NCI-H2029 treated with DMSO at 0.1 percent for 48 hours (cell line): ENCODE measurements at places on chromosomes 3 and 15.

DNA sequence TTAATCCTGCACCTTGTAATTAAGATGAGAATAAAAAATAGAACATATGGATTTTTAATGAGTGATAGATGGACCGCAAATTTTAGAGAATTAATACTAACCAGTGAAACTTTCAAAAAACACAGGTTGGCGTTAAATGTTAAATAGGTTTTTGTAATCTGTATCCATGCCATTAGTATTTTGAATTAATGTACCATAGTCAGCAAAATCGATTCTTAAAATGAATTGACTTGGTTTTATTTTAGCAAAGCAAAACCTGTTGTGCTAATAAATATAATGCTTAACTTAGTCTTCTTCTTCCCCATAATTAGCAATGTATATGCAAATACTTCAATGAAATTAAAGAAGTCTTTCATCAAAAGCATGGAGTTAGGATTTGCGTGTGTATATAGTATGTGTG is 63.1 kb downstream of the EPHA6 start:
- no peak for DNase-seq

GRCh38 chr3:100080573-100080972 is 33.7 kb downstream of the FILIP1L start:
- no peak for DNase-seq

GRCh38 chr3:152879130-152879789 is 44.3 kb downstream of the P2RY1 start:
- no peak for DNase-seq

- DNase-seq: no peak
These were observed 107.0 kb downstream of the RPLP1 start for GRCh38 chr15:69559440-69560190.
